Cortex of kidney (tissue), 1 donor: ENCODE measurements at places on chromosomes 6 and 20.

GRCh38 chr6:69933239-69933638, 66.9 kb downstream of the COL19A1 start:
- no peak for DNase-seq

DNA sequence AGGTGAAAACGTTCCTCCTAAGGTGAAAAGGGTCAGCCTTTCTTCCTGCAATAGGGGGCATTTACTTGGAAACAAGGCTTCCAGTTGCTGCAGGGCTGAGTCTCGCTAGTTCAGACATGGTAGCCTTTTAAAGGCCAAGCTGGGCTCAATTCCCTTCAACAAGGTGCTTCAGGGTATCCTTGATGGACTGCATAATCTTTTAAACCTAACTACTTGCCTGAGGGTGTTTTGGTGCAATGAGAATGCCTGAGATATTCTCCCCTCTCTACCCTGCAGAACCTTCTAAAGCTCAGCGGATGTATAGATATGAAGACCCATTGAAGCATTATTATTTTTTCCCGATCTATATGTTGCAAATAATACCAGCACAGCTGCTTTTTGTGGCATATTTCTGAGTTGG, 416.1 kb downstream of the QKI start:
- DNase-seq = no peak

GRCh38 chr20:55086421-55086820, 611.0 kb downstream of the DOK5 start:
- no peak for DNase-seq

DNA sequence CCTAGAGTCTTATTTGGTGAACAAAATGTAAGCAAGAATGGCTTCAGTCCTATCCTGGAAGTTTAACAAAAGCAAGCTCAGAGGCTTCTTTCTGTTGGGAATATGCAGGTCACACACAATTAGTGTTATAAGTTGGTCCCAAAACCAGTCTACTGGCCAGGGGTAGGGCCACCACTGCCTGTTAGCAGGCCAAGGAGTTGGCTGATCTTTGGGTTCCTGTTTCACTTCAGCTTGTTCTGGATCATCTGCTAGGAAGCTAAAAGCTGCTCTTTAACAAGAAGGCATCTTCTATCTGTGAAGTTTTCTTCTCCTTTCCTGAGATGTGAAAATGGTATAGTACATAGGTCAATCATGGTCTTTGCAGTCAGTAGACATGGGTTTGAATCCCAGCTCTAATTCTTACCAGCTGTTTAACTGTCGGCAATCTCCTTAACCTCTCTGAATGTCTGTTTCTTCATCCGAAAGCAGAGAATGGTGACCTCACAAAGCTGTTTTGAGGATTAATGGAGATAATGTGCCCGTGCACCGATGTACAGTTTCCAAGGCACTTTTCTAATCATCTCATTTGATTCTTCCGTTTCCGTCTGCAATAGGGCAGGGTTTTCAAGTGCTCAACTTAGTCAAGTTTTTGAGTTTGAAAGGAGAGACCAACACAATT, 271.2 kb upstream of the TAB2 start:
- no peak for DNase-seq

DNA sequence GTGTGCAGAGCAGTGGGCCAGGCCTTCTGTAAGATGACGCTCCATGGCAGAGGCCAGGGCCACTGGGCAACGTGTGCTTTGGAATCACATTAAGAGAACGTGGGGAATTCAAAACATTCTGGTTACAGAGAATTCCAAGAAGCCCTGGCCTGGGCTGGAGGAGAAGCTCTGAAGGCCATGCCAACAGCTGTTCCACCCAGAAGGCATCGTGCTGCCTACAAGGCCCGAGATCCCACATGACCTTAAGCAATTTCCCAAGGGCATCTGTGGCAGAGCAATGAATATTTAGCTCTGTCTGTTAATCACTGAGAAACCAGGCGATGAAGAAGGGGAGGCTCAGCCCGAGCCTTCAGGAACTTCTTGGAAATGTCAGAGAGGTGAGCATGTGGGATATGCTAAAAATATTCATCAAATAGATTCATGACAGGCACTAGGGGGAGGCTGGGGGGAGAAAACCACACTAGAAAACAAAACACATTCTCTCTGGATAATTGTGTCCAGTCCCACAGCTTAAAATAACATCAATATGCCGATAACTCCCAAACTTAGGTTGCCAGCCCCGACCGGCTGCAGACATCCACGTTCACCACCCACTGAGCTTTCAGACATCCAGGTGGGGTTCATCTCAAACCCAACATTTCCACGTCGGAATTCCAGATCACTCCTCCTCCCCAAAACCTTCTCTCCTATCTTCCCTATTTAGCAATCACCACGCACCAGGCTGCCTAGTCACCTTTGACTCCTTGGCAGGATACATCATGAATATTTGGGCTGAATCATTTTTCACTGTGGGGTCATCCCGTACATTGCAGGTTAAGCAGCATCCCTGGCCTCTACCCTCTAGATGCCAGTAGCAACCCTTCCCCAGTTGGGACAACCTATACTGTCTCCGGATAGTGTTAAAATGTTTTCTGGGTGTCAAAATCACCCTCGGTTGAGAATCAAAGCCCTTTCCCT, 6.6 kb downstream of the SULF2 start:
- DNase-seq = no peak
